Activated T-helper 1 cell treated with anti-CD3 and anti-CD28 coated beads, Interleukin-2, amount 50 U/mL, for 16 hours (primary cell): ENCODE measurements at places on chromosomes 2 and 18.

GRCh38 chr18:67007999-67008398 lies 404.1 kb upstream of the CDH19 start:
- no peak for DNase-seq

DNA sequence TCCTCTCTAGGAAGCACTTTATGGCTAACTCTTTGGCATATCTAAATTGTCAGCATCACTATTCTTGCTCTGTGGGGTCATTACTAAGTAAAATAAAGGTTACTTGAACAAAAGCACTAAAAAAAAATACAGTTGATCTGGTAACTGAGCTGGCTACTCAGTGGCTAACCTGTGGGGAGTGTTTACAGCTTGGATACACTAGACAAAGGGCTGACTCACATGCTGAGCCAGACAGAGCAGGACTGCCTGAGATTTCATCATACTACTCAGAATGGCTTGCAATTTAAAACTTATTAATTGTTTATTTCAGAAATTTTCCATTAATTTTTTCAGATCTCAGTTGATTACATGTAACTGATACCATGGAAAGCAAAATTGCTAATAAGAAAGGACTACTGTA lies 1690.4 kb upstream of the SLC39A10 start:
- no peak for DNase-seq

DNA sequence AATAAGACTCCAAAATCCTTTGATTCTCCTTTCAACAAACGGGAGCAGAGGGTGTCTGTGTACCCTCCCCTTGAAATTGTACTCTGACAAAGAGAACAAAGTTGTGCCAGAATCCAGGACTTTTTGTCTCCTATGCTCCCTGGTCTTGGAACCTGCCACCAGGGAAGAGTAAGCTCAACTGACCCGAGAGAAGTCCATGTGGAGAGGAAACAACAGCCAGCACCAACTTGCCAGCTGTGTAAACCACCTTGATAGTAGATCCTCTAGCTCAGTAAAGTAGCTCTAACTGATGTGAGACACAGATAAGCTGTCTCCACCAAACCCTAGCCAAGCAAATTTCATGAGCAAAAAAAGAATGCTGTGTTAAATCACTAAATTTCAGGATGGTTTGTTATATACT lies 46.9 kb downstream of the LNPK start:
- no peak for DNase-seq

GRCh38 chr18:44323125-44323524 lies 357.6 kb upstream of the SETBP1 start:
- DNase-seq = no peak

DNA sequence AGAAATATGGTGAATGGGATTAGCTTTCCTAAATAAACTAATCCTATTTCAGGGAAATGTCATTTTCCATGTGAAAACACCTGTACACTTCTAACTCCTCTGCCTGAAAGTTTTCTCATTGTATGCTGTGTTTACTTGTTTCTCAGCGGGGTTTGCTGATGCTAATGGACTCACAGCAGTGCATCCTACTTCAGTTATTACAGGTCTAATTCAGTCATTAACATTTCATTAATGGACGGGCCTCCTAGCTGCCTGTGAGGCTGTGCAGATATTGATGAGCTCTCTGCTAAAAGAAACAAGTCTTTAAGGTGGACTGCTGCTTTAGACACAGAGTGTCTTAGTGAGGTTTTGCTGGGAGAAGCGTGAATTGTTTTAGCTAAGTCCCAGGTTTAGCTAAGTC lies 1342.0 kb upstream of the ZEB2 start:
- DNase-seq = no peak

GRCh38 chr2:230394301-230394700 lies 21.7 kb upstream of the SP100 start:
- DNase-seq = no peak

- no peak for DNase-seq
Measured at GRCh38 chr2:219663116-219663762, 35.8 kb downstream of the SLC4A3 start.

DNA sequence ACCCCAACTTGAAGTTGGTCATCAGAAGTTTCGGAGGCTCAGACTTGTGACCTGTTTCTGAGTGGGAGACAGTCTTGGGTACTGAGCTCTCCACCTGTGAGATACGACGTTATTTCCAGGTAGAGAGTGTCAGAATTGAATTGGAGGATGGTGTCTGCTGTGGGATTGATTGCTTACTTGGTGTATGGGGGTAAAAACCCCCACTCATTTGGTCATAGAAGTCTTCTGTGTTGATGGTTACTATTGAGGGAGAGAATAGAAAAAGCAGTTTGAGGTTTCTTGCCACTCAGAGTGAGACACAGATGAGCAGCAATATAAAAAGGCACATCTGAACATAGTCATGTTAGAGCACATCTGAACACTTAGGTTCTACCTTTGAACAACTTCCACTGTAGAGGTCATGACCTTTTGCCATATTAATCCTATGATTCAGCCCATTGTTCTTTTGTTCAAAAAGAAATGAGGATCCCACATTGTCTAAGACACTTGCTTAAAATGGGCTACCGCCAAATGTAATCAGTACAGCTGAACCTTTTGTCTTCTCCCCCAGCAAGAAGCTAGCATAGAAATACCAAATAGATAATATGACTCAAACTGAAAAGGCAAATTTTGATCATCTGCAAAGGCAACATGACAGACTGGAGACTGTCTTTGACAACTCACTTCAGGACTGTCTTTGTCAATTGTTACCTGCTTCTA lies 73.3 kb downstream of the NAB1 start:
- DNase-seq = no peak

- no peak for DNase-seq
Measured at GRCh38 chr2:241984658-241985057, 115.1 kb downstream of the RTP5 start.

DNA sequence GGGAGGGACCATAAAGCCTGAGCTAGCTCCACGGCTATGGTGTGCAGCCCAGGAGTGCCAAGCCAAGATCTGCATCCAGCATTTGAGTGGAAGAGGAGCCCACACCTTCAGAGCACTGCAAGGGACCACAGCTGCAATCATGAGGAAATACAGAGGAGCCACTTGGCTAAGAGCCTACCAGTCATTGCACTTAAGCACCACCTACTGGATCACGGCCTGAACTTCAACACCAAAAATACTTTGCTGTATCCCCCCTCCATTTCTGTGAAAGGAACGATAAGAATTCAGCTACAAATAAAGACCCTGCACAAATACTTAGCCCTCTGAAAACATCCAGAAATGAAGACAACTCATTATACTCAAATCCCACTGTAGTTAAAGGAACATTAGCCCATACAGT lies 545.3 kb downstream of the TSN start:
- DNase-seq = no peak

- DNase-seq = no peak
Measured at GRCh38 chr2:2234398-2235195, 96.5 kb downstream of the MYT1L start.

- DNase-seq = no peak
Measured at GRCh38 chr2:7633566-7634153, 716.4 kb downstream of the RNF144A start.

GRCh38 chr2:69644506-69644979 lies 1.0 kb upstream of the AAK1 start:
- no peak for DNase-seq

DNA sequence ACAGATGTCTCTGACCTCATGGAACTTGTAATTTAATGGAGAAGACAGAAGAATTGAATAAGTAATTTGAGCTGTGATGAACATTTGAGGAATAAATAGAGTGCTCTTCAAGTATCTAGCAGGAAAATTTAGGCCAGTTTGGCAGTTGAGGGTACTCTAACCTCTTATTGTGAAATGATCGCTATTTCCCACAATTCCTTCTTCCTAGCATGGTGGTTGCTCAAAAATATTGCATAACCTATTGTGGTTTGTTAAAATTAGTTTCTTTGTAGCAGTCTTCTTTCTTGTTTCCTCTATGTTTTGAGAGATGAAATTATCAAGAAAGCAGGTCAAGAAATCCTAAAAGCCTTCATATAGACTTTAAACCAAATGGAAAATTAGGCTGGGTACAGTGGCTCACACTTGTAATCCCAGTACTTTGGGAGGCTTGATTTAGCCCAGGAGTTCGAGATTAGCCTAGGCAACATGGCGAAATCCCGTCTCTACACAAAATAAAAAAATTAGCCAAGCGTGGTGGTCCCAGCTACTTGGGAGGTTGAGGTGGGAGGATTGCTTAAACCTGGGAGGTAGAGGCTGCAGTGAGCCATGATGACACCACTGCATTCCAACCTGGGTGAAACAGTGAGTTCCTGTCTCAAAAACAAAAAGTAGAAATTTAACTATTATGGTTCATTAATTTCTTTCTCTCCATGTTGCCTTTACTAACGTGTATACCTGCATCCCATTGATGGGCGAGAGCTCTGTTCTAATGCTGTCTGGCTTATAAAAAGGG lies 58.7 kb downstream of the RBKS start:
- no peak for DNase-seq

- DNase-seq = no peak
Measured at GRCh38 chr2:15359716-15360531, 201.2 kb downstream of the NBAS start.
